HFFc6 (cell line): ENCODE measurements at places on chromosomes 16 and 17. TPM values are rescaled to one million over a fixed set of nuclear protein-coding genes. Genes with fewer than 3 reads are reported as not detected.

SMPD3 gene
- total RNA-seq = 0.05 to 0.12 TPM (median 0.09 TPM) in 3 replicates

SCN4A gene
- not detected in 3 replicates for total RNA-seq

TNFRSF17 gene
- total RNA-seq = not detected in 3 replicates

AXIN1 gene
- total RNA-seq = 14.0 to 16.4 TPM (median 14.1 TPM) in 3 replicates

TMEM88 gene
- 0.52 to 1.2 TPM (median 0.64 TPM) in 3 replicates for total RNA-seq

RAB40B gene
- 10.7 to 13.3 TPM (median 11.2 TPM) in 3 replicates for total RNA-seq

AMFR gene
- total RNA-seq = 107 to 113 TPM (median 111 TPM) in 3 replicates

ADAMTS18 gene
- total RNA-seq = not detected in 3 replicates

CIITA gene
- total RNA-seq = 0.13 to 0.15 TPM in 2 of 3 replicates, not detected in the other

CPNE7 gene
- 17.3 to 22.2 TPM (median 18.1 TPM) in 3 replicates for total RNA-seq

OTOA gene
- not detected in 2 replicates for total RNA-seq

GABARAP gene
- 406 to 465 TPM (median 429 TPM) in 3 replicates for total RNA-seq

EFNB3 gene
- 0.18 to 0.24 TPM (median 0.19 TPM) in 3 replicates for total RNA-seq

CRHR1 gene
- total RNA-seq = not detected in 3 replicates

PYY gene
- total RNA-seq = 0.21 TPM in 1 of 3 replicates, not detected in the others

CES4A gene
- 1.3 to 3.7 TPM (median 3.5 TPM) in 3 replicates for total RNA-seq

BFAR gene
- total RNA-seq = 57.0 to 67.9 TPM (median 67.8 TPM) in 3 replicates

SPATA32 gene
- not detected in 3 replicates for total RNA-seq

KRTAP3-1 gene
- total RNA-seq = 3.9 to 10.2 TPM (median 4.3 TPM) in 3 replicates

SMTNL2 gene
- not detected in 3 replicates for total RNA-seq

MLX gene
- 40.7 to 48.2 TPM (median 43.0 TPM) in 3 replicates for total RNA-seq

HIGD1B gene
- total RNA-seq = not detected in 3 replicates

ABCA9 gene
- total RNA-seq = not detected in 3 replicates

CHST4 gene
- not detected in 2 replicates for total RNA-seq

SERPINF2 gene
- not detected in 3 replicates for total RNA-seq

RNU2-1 gene
- 2,884 to 5,840 TPM (median 3,749 TPM) in 3 replicates for total RNA-seq
